ENCODE measurements at places on chromosomes 7 and 10. TPM values are rescaled to one million over a fixed set of nuclear protein-coding genes. Genes with fewer than 3 reads are reported as not detected.

- peak; percentile 45 for DNase-seq
Observed at GRCh38 chr10:79347894-79348639, 798 bp downstream of the PPIF start.

DNA sequence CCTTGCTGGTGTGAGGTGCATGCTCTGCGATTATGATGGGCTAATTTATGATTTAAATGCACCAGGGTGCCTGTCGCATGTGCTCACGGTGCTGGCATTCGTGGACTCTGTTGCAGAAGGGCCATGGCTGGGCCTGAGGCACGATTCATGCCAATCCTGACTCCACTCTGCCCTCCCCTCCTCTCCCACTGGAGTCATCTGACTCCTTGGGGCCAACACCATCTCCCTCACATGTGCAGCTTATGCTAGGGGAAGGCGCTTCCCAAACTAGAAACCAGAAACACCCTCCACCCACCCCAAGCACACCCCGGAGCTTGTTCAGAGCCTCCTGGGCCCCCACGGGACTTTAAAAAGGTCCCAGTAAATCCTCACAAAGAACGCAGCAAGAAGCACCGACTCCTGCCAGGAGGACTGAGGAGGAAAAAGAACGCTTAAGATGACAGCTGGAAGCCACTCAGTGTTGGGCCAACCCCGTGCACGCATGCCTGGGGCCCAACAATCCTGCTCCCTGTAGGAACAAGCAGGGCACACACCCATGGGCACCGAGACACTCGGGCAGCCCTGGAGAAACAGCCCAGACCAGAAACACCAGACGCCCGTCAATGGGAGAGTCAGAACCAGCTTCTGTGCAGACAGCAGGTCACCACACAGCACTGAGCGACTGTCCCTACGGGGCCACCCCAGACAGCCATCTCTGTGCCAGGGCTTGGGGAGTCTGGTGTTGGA, 14.1 kb downstream of the BRI3 start:
- no peak for DNase-seq

GRCh38 chr10:62726638-62727037, 77.9 kb upstream of the ADO start:
- DNase-seq, result no peak

DNA sequence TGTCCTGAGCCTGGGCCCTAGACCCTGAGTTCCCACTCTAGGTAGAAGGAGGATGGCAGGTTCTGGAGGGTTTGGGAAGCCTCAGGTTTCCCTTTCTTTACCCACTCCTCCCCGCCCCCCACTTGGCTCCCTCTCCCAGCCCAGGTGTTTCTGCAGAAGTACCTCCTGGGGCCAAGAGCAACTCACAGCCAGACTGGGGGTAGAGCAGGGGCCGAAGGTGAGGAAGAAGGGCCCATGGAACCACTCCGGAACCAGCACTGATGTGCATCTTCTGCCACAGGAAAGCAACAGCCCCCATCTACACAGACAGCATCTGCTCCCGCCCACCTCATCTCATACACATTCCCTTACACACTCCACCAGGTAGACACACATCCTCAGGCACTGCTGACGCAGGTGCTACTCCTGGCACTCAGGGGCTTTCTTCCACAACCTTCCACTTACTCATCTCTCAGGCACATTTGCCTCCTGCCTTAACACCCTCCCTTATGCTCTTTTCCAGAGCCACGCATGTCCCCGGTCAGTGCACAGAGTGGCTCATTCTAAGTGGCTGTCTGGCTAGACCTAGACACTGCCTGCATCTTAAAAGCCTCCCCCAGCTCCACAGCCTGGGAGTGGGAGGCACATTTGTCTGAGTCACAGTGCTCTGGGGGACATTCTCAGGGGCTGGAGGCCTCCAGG, 1.8 kb downstream of the EPHB6 start:
- no peak for DNase-seq

DNA sequence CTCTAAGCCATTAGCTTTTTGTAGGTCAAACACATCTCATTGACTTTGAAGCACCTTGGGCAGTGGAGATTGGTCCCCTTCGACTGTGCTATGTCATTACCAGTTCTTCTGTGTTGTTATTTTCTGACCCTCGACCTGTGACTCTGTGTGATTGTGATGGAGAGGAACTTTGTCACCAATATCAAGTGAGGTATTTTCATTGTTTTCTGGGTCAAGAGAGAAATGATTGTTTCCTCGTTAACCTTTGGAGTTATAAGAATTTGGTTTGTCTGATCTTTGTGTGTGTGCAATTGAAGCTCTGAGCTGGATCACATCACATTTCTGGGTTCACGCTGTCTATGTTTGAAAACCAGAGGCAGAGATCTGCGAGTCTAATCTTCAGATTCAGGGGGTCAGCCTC, 432.2 kb upstream of the KLF6 start:
- DNase-seq, result no peak

DNA sequence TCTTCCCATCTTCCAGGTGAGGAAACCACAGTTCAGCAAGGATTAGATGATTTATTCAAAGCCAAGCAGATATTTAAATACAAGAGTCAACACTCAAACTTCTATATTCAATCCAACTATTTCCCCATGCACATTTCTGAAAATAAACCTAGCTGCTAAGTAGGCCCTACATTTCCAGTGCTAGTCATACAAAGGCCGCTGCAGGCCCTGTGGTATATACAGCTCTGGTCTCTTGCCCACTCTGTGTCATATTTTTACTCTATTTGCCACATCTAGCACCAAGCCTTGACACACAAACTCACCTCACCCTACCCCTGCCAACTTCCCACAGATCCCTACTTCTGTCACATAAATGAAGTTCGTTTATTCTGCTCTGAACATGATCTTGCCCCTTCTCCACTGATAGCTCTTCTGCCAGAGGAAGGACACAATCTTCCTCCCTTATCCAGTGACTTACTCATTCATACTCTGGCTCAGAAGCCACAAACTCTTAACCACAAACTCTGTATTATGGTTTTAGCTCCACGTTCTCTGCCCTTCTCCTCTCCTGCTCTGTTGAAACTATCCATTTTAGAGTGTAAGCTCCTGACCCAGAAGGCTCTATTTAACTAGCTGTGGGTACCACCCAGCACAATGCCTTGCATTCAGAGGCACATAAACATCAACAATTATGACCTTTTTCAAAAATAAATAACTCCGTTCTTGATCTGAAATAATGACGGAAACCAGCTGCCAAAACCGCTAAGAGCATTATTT, 180.7 kb downstream of the CPEB3 start:
- DNase-seq, result no peak

GRCh38 chr10:118835682-118836326, 81.0 kb upstream of the CACUL1 start:
- no peak for DNase-seq

DNA sequence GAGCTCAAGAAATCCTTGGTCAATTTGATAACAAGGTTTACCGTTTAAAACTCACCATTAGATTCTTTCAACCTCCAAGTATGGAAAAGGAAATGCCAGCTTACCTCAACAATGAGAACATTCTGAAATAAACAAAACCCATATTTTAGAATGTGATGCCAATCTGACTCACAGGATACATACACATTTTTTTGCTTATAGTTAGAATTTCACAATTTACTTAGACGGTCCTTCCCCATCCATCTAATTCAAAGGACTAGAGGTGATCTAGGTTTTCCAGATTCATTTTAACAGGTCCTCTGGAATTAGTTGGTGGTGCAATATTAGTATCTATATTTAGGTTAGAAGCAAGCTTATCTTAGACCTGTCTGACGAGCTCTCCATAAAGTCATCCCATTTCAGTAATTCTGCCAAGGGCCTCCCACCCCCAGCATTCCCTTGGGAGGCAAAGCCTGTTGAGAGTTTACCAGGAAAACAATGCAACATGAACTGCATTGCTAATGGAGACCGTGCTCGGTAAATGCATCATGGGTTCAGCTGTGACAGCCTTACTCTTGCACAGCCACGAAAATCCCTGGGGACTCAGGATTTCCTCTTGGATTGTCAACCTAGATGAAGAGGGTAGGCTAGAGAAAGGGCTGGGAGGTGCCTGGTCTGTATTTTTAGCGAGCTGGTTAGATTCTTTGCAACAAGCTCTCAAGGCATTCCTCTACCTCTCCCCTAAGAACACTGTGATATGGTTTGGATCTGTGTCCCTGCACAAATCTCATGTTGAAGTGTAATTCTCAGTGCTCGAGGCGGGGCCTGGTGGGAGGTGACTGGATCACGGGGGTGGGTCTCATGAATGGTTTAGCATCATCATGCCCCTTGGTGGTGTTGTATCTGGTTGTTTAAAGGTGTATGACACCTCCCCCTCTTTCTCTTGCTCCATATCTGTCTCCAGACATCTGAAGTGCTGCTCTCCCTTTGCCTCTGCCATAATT, 93.8 kb downstream of the PRTFDC1 start:
- DNase-seq, result no peak

- DNase-seq, result peak; percentile 81
Observed at GRCh38 chr7:140673063-140673773, 473 bp downstream of the ADCK2 start.

GRCh38 chr10:62063795-62064472, 162.4 kb downstream of the ARID5B start:
- DNase-seq, result no peak

- DNase-seq, result peak; percentile 46
Observed at GRCh38 chr7:70574970-70575799, 556.8 kb upstream of the GALNT17 start.

DNA sequence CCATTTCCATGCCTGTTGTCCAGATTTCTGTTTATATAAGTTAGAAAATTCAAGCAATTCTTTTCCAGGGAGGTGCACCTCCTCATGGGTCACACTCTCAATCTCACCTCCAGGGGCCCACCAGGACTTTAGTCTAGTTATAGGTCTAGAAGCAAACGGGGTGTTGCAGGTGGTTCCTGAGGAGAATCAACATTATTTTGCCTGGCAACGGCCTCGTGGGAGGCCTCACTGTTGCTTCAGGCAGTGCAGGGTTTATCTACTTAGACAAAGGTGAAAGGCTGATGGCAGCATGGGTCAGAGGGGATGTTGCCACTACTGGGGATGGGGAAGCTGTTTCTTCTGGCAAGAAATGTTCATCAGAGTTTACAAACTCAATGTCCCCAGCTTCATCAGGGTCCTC, 56.7 kb upstream of the LRRC18 start:
- DNase-seq, result no peak

- no peak for DNase-seq
Observed at GRCh38 chr10:575402-576129, 113.9 kb downstream of the DIP2C start.

- no peak for DNase-seq
Observed at GRCh38 chr7:14973712-14974428, 71.3 kb upstream of the DGKB start.

- DNase-seq, result no peak
Observed at GRCh38 chr7:131293018-131293417, 34.7 kb upstream of the MKLN1 start.

GRCh38 chr10:75688506-75689300, 257.3 kb downstream of the LRMDA start:
- no peak for DNase-seq

- DNase-seq, result no peak
Observed at GRCh38 chr7:7164591-7164990, 17.8 kb upstream of the C1GALT1 start.

- peak; percentile 93 for DNase-seq
Observed at GRCh38 chr7:140397784-140398750, at the start of gene SLC37A3. Gene SLC37A3 (minus strand): TSS chr7:140398530. CDS start chr7:140382526, 16,004 bp downstream.

DNA sequence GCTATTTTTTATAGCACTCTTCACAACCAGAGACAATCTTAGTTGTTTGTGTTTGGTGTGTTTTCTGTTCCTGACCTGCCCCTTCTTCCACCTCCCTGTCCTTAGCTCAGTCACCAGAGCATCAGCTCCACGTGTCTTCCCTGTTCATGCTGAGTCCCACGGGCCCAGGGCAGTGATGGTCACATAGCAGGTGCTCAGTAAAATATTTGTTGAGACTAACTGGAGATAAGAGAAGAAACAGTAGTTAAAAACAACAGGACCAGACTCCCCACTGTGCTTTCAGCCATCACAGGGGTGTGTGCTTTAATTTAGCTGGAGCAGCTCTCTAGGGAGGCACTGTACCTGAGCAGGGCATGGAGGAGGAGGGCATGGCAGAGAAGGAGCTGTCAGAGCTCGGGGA, 307.3 kb upstream of the ZNF32 start:
- DNase-seq, result no peak

- DNase-seq, result peak; percentile 62
Observed at GRCh38 chr10:126919426-126919825, 14.2 kb downstream of the DOCK1 start.

DNA sequence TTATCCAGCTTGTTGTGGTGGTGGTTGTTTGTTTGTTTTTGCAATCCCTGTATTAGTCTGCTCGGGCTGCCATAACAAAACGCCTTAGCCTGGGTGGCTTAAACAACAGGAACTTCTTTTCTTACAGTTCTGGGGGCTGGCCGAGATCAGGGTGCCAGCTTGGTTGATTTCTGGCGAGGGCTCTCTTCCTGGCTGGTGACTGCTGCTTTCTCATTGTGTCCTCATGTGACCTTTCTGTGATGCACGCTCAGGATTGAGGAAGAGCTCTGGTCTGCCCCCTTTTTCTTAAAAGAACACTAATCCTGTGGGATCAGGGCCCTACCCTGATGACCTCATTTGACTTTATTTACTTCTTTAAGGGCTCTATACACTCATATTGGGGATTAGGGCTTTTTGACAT, 107.1 kb upstream of the NRP1 start:
- no peak for DNase-seq

- no peak for DNase-seq
Observed at GRCh38 chr10:69892406-69892805, 90.7 kb downstream of the COL13A1 start.

DNA sequence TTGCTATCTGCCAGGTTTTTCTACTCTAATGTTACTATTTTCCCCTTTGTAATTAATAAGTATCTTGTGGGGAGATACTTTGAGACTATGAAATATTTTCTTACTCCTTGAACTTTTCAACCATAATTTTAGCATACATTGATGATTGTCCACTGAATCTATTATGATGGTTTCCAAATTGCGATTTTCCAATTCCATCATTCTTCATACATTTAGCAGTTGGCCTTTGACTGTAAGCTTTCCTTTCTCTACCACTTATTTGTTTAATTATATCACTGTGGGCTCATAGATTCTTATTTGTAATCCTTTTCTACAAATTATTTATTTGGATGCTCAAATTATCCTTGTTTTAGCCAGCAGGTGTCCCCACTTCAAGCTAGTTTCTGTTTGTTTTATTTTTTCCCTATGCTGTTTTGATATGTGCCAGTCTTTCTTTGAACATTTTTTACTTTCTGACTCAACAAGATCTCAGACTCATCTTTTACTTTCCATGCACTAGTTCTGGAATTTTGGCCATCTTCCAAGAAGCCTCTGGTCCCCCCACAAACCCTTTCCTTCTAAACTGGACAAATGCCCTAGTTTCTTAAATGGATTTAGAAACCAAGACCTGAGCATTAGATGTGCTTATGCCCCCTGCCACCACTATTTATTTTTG, 11.4 kb upstream of the MRPS16 start:
- no peak for DNase-seq

- no peak for DNase-seq
Observed at GRCh38 chr10:126027692-126028091, 131.3 kb downstream of the FANK1 start.

- peak; percentile 95 for DNase-seq
Observed at GRCh38 chr7:130141161-130141883, 63.9 kb downstream of the TMEM209 start.

The OPN1SW gene
- total RNA-seq, result not detected

The FAM25C gene
- not detected for total RNA-seq

The HOXA10 gene
- total RNA-seq, result 16.3 TPM

The BEND7 gene
- total RNA-seq, result 37.9 TPM

The MYL10 gene
- not detected for total RNA-seq

The OPN4 gene
- total RNA-seq, result not detected

The SLC29A4 gene
- total RNA-seq, result 3.4 TPM

The OLAH gene
- total RNA-seq, result 0.50 TPM
